ENCODE measurements at places on chromosomes 1 and 21.
A peak's percentile ranks its signal among the peaks of the same experiment; 100 is the strongest.

- H3K4me3 ChIP-seq: no peak overlapping the region
- no peak for DNase-seq
- H3K27me3 ChIP-seq: no peaks in the 10 kb centered on the region
- H3K36me3 ChIP-seq: no peaks in the 10 kb centered on the region
These were observed 3.0 kb downstream of the CRYBG2 start for GRCh38 chr1:26350701-26351589.

DNA sequence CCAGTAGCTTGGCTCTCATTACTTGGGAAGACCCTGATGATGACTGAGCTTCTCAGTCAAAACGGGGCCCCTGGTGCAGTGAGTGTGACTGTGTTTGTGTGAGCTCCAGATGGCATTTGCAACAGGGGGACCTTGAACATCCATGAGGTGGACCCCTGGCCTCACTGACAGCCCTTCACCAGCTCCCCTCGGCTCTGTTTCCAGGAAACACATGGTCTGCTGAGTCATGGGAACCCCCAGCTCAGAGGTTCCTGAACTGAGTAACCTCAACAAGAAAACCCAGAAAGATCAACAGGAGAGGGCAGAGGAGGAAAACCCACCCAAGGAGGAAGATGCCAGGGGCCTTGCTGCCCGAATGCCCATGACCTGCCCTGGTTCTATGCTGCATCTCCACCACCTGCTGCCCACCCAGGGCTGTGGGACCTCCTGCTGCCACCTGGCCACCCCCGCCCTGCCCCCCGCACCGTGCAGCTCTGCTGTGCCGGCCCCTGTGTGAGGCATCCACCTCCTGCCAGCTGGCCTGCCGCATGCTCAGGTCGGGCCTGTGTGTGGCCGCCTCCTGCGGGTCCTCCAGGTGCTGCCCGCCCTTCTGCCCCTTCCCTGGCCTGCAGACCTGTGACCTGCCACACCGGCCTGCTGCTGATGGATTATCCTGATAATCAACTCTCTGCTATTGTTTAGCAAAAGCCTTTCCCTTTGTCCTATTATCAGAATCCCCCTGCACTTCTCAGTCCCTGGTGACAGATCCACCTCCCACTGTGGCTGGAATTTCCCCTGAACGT is 4.2 kb upstream of the KRTAP12-1 start:
- H3K27ac ChIP-seq: no peak overlapping the region
- H3K4me1 ChIP-seq: peaks cover 7% of the 10 kb centered on the region
- no peaks in the 10 kb centered on the region for H3K27me3 ChIP-seq
- no peak for DNase-seq
- H3K4me3 ChIP-seq: no peak overlapping the region

GRCh38 chr21:16069178-16070112 is 339.7 kb downstream of the USP25 start:
- no peak for DNase-seq
- H3K27me3 ChIP-seq: no peaks in the 10 kb centered on the region
- H3K4me3 ChIP-seq: no peak overlapping the region
- H3K4me1 ChIP-seq: no peaks in the 10 kb centered on the region

DNA sequence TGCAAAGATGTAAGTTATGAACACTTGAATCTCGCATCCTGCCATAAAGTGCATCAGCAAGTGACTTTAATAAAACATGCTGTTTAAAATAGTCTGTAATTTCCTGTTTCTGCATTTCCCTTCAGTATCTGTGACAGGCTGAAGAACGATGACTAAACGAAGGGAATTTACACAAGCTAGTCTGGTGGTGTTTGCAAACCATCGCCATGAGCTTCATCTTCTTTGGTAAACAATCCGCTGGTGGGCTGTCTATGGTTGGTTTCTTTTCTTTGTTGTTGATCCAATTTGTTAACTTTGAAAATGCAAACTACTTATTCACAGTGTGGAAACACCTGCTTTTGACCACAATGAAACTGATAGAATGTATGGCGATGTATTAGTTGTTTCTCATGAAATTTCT is 13.9 kb downstream of the SERTAD4 start:
- H3K4me1 ChIP-seq: peaks cover 2% of the 10 kb centered on the region
- H3K27ac ChIP-seq: no peak overlapping the region
- DNase-seq: no peak
- H3K36me3 ChIP-seq: no peaks in the 10 kb centered on the region
- no peaks in the 10 kb centered on the region for H3K27me3 ChIP-seq

DNA sequence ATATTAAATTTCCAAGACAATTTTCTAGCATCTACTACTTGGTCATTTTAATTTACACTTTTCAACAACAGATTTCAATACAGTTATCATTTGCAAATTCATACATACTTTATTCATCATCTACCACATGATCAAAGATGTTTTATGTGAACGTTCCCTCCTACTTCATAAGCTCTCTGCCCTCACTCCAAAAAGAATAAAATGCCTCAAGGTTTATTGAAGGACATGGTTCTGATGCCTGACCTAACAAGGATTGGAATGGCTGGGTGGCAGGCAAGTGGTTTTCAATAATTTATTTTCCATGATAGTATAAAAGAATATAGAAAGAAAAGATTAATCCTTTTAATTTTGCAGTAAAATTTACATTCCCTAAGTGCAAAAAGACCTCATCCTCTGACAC is 5.4 kb downstream of the CDKN2C start:
- no peak overlapping the region for H3K27ac ChIP-seq
- H3K4me1 ChIP-seq: 0 out of 2 replicates have a peak, but pooled peaks cover 2% of the 10 kb centered on the region
- no peaks in the 10 kb centered on the region for H3K36me3 ChIP-seq
- DNase-seq: no peak

DNA sequence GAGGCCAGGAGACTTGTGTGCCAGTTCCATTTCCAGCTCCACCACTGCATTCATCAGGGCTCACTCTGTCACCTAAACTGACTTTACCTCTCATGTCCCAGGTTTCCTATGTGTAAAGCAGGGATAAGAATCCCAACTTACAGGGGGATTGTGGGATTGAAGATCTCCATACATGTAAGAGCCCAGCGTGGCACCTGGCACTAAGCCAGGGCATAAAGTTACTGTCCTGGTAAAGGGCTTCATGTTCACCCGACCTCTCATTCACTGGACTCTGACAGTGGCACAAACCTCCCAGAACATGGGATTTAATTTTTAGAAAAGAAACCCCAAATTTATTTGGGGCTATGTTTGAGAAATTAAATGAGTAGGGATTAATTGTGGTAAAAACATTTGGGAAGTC is 8.9 kb upstream of the IGFN1 start:
- no peak overlapping the region for H3K27ac ChIP-seq
- H3K4me3 ChIP-seq: no peak overlapping the region
- DNase-seq: no peak
- no peaks in the 10 kb centered on the region for H3K27me3 ChIP-seq
- no peaks in the 10 kb centered on the region for H3K4me1 ChIP-seq
- H3K36me3 ChIP-seq: no peaks in the 10 kb centered on the region

- H3K36me3 ChIP-seq: no peaks in the 10 kb centered on the region
- no peaks in the 10 kb centered on the region for H3K27me3 ChIP-seq
- DNase-seq: no peak
- no peak overlapping the region for H3K27ac ChIP-seq
- H3K4me1 ChIP-seq: no peaks in the 10 kb centered on the region
These were observed 30.5 kb downstream of the KRTAP10-1 start for GRCh38 chr21:44509539-44509938.

DNA sequence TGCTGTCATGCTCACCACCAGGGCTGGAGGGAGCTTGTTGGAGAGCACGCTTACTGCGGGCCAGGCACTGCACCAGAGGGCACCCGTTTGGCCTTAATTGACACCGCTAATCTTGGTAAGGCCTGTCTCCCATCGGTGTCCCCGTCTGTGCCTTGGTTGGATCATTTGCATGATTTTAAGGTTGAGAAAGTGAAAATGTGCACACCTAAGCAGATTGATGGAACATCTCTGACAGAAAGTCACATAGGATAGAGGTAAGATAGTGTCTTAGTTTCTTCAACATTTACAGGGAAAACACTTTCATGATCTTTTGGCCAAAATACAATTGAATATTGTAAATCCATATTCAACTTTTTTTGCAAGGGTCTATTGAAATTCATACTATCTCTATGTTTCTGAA is 255.5 kb downstream of the KCNJ6 start:
- no peak overlapping the region for H3K27ac ChIP-seq
- H3K4me1 ChIP-seq: no peaks in the 10 kb centered on the region
- no peak for DNase-seq
- no peaks in the 10 kb centered on the region for H3K36me3 ChIP-seq
- no peaks in the 10 kb centered on the region for H3K27me3 ChIP-seq

DNA sequence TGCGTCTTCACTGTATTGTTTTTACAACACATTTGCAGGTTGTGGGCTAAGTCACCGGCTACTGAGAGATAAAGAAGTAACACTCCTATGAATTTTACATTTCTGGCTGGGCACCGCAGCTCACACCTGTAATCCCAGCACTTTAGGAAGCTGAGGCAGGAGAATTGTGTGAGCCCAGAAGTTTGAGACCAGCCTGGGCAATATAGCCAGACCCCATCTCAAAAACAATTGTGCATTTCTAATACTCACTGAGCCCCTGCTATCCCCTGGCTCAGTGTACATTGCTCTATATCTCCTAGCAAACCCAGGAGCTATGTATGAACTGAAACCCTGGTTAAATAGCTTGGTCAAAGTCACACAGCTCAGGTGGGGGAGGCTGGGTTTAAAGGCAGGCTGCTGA is 108.7 kb downstream of the ZNF281 start:
- no peak overlapping the region for H3K27ac ChIP-seq
- peaks cover 6% of the 10 kb centered on the region for H3K27me3 ChIP-seq
- no peak overlapping the region for H3K4me3 ChIP-seq
- H3K36me3 ChIP-seq: no peaks in the 10 kb centered on the region
- DNase-seq: no peak

DNA sequence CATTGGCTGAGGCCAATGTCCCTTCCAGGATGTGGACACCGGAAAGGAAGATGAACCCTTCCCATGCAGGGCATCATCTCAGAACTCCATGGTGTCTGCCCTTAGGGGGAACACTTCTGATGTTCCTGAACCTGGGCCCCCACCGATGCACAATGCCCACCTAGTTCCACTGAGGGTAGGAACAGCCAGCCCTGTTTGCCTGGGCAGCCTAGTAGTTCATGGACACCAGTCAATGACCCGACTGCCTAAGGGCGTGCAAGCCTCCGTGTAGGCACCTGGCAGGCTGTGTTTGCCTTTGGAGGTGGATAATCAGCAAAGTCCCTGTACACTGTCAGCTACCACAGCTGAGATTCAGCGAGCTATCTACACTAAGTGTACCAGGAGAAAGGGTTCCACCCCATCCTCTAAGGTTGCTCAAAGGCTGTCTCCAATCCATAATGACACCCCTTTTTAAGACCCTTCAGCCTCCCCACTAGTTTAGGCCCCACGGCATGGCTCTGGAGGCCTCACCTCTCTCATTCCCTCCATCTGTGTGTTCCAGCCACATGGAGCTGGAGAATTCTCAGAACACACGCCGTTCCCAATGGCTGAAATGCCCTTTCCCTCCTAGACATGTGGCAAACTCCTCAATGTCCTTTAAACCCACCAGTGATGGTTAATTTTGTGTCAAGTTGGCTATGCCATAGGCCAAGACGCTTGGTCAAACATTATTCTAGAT is 124.8 kb upstream of the EDN2 start:
- H3K27me3 ChIP-seq: no peaks in the 10 kb centered on the region
- no peaks in the 10 kb centered on the region for H3K36me3 ChIP-seq
- no peaks in the 10 kb centered on the region for H3K4me1 ChIP-seq

DNA sequence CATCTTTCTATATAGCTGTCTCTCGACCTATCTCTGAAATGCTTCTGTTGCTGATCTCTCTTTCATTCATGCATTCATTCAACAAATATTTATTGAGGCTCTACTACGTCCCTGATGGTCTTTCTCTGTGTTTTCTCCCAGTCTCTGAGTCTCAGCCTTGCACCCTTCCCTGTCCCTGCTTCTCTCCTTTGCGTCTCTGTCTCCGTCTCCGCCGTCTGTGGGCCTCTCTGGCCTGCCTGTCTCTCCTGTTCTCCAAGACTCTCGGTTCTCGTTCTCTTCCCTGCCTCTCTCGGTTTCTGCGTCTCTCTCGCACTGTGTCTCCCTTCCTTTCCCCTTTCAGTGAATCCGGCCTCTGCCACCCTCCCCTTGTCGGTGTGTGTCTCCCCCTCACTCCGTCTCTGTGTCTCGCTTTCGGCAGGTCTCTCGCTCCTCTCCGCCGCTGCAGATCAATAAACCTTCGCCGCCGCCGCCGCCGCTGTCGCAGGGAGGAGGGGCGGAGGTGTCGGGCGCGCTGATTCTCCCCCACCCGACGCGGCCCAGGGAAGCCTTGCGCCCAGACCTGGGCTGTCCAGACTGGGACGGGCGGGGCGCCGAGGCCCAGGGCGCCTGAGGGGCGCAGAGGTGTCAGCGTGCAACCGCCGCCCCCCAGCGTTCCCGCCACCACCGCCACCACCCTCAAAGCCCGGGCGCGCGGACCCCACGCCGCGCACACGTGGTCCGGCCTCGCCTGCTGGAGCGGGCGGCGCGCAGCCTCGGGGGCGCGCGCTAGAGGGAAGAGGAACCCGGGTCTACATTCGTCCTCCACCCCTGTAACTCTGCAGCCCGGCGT is 3.0 kb downstream of the EFNA3 start:
- peaks cover 6% of the 10 kb centered on the region for H3K4me1 ChIP-seq
- H3K36me3 ChIP-seq: no peaks in the 10 kb centered on the region
- H3K27me3 ChIP-seq: peaks cover 50% of the 10 kb centered on the region
- peak overlapping the region; percentile 5 for H3K4me3 ChIP-seq
- DNase-seq: no peak

- H3K27ac ChIP-seq: no peak overlapping the region
- peak; percentile 25 for DNase-seq
- no peak overlapping the region for H3K4me3 ChIP-seq
These were observed 256.6 kb downstream of the ST6GALNAC3 start for GRCh38 chr1:76330991-76331603.

GRCh38 chr1:219924342-219924741 is 4.0 kb downstream of the SLC30A10 start:
- no peak overlapping the region for H3K27ac ChIP-seq
- H3K4me1 ChIP-seq: no peaks in the 10 kb centered on the region
- H3K27me3 ChIP-seq: peaks cover 4% of the 10 kb centered on the region

GRCh38 chr1:178684542-178685000 is 40.5 kb upstream of the RALGPS2 start:
- H3K4me1 ChIP-seq: no peaks in the 10 kb centered on the region
- H3K27me3 ChIP-seq: no peaks in the 10 kb centered on the region
- no peak overlapping the region for H3K4me3 ChIP-seq
- DNase-seq: no peak
- no peaks in the 10 kb centered on the region for H3K36me3 ChIP-seq

DNA sequence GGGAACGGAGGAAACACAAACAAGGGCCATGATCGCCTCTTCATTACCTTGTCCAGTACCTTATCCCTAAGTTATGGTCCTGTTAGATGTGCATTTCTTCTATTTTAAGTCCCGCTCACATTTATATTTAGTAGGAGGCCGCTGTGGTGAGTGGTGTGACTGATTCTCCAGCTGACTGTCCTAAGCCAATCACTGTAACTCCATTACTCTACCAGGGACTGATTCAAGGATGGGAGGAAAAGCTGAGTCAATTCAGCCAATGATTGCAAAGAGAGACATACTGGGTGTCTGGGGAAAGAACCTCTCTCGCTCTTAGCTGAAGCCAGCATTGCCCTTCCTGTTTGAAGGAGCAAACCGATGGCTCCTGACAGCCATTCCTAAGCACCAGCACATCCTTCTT is 59.7 kb downstream of the TGFBR3 start:
- no peak overlapping the region for H3K4me3 ChIP-seq
- no peaks in the 10 kb centered on the region for H3K4me1 ChIP-seq
- no peak for DNase-seq
- H3K36me3 ChIP-seq: no peaks in the 10 kb centered on the region
- H3K27me3 ChIP-seq: no peaks in the 10 kb centered on the region

GRCh38 chr1:232463225-232463624 is 166.7 kb downstream of the SIPA1L2 start:
- no peak for DNase-seq
- H3K4me1 ChIP-seq: no peaks in the 10 kb centered on the region
- no peak overlapping the region for H3K4me3 ChIP-seq

All from iPS DF 6.9 (cell line).